ENCODE measurements at places on chromosomes 3 and 15.
A peak's percentile ranks its signal among the peaks of the same experiment; 100 is the strongest.

DNA sequence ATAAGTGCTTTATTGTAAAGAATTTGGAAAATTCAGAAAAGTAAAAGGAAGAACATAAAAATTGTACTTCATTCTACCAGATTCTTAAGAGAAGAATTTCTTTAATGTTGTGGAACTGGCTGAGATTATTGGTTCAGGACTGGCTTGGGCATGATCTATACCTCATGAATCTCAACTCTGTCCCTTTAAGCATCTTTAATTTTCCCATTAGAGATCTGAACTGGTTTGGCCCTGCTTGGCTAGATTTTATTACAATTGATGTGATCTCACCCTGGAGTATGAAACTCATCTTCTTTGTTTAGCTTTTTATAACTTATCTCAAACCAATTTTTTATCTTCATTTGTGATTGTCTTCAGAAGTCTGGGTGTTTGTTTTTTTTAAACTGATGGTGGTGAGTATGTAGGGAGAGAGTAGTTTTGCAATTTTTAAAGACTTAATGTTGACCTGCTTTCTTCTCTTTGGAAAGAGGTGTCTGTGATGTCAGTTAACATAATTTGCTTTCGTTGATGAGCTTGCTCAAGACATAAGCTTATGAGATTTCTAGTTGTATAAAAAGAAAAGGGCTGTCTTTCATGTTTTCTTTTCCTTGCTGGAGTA lies 61.9 kb downstream of the ZNF609 start:
- no peak for DNase-seq

GRCh38 chr3:8650583-8651416 lies 6.2 kb upstream of the SSUH2 start:
- peak; percentile 18 for DNase-seq

DNA sequence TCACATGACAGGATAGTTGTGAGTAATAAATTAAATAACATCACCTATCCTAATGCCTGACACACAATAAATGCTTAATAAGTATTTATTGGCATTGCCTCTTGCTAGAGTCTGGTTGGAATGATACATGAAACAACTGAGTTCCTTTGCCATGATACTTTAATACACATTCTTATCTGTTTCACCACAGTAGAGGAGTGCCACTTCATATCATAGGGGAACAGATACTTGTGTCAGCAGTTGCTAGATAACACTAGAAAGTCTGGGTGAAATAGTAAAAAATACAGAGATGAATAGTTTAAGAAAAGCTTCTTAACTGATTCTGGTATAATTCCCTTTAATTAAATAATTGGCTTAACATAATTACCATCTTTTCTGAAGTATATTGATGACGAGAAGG lies 380.0 kb upstream of the GOLIM4 start:
- DNase-seq: peak; percentile 62

DNA sequence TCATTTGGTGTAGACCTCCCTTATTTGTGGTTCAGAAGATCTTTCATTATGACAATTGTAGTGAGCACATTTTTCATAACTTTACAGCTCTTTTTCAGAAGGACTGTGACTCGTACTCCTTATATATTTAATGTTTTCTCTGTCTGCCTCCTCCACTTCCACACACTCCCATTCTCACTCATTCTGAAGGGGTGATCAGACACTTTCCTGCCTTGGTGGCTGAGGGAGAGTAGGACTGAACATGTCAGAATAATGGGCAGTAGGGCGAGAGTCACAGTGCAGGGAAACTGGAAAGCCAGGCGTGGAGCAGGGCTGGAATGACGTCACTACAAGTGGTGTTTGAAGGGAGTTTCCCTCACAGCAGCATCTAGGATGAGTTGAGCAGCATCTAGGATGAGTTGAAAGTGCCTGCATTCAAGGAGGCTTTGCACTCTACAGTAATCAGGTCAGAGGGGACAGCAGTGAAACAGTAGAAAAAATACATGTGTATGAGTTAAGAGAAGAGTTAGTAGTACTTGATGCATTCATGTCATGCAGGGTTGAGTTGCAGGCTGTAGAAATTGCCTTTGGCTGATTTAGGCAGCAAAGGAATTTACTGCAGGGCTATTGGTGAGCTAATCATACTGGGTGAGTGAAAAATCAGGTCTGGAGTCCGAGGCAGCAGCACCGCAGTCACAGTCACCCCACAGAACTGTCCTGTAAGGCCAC lies 36.3 kb upstream of the FBXL22 start:
- DNase-seq: no peak

DNA sequence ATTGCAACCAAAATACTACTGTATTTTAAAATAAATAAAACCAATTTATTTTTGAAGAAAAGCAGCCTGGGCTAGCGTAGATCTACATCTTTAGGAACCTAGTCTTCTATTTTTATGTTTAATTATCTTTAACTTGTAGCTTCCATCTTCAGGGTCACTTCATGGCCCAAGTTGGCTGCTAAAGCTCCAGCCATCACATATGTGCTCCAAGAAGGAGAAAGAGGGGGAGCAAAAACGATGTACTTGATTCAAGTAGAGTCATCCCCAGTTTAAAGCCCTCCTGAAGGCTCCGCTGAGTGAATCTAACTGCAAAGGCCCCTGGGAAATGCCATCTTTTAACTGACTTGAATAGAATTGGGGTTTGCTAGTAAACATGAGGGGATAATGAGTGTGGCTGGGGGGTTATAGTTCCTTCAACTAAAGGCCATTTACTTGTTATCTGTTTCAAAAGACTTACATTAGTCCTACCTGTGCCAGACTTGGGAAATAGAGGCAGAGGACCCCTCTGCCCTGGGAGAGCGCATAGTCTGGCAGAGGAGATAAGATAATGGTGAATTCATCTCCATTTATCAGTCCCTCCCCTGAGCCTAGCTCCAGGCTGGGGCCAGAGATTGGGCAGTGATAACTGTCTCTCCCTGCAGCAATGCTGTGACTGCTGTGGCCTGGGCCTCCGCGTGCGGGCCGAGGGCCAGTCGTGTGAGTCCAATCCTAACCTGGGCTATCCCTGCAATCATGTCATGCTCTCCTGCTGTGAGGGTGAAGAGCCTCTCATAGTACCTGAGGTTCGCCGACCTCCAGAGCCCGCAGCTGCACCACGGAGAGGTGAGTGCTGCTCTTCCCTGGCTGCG lies 64.6 kb downstream of the FBLN2 start:
- no peak for DNase-seq
